CD4-positive, alpha-beta memory T cell (primary cell): ENCODE measurements at places on chromosomes 4 and X. TPM values are rescaled to one million over a fixed set of nuclear protein-coding genes. Genes with fewer than 3 reads are reported as not detected.
A peak's percentile ranks its signal among the peaks of the same experiment; 100 is the strongest.

DNA sequence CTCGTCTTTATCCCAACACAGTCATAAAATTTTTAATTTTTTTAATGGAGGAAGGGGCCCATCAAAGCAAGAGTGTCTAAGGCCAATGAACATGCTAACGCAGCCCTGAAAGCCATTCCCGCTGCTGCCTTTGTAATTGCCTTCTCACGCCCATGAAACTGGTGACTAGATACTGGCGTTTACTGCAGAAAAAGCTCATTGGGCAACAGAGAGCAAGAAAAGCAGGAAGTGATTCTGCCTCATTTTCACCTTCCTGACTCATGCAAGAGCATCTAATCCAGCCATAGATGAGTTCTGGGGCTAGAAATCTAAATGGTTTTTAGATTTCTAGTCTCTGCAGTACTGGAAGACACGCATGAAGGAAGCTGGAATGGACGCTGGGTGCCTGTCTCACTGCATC, 72.5 kb downstream of the ANXA3 start:
- no peak for DNase-seq

DNA sequence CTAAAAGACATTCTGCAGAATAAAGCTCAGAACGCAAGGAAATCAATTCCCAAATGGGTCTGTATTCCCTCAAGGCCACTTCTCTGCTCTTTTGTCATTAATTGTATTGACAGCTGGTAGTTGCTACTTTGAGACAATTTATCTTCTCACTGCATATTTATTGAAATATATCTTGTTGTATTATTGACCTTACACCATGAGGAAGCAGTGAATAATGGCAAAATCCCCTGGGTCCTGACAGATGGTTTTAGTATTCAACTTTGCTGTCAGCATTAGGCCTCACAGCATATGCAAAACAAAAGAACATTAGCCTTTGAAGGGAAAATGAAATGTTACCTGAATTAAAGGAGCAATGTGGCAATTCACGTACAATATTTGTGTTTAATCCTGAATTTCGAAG, 406.1 kb upstream of the TRAM1L1 start:
- no peak for DNase-seq

- no peak for DNase-seq
Observed at GRCh38 chr4:88939697-88940096, 117.3 kb downstream of the FAM13A start.

Gene RHOXF2
- total RNA-seq: not detected

DNA sequence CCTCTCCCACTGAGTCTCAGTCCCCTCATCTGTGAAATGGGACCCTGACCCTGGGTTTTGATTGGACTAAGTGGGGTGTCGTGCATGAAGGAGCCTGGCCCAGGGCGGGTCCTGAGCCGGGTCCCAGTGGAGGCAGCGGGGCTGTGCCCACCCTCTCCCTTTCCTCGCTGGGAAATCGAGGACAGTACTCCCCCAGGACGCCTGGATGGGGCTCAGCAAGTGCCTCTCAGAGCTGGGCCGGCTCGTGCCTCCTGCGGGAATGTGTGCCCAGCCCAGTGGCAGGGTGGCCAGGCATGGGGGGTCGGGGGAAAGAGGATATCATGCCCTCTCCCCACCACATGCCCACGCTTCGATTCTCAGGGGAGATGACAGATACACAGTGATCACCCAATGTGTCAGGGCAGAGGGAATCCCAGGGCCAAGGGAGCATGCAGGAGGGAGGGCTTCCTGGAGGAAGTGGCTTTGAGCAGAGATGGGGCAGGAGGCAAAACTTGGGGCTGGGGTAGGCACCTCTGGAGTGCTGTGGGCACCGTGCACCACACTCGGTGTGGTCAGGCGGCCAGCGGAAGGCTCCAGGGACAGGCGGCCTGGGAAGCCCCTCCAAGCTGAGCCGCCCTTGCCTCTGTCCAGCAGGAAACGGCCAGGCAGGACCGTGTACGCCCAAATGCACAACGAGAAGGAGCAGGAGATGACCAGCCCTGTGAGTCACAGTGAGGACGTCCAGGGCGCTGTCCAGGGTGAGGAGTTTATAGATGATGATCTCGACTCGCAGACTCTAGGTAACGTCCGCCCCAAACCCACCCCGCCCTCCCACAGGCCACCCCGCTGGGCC, 203.0 kb downstream of the AFAP1 start:
- DNase-seq: no peak

GRCh38 chrX:110317820-110318663, at the start of gene AMMECR1:
AMMECR1 (minus strand) TSS chrX:110318085; CDS start chrX:110318071, 14 bp downstream.
- peak; percentile 86 for DNase-seq

Gene RPA4
- total RNA-seq: 0.50 TPM

DNA sequence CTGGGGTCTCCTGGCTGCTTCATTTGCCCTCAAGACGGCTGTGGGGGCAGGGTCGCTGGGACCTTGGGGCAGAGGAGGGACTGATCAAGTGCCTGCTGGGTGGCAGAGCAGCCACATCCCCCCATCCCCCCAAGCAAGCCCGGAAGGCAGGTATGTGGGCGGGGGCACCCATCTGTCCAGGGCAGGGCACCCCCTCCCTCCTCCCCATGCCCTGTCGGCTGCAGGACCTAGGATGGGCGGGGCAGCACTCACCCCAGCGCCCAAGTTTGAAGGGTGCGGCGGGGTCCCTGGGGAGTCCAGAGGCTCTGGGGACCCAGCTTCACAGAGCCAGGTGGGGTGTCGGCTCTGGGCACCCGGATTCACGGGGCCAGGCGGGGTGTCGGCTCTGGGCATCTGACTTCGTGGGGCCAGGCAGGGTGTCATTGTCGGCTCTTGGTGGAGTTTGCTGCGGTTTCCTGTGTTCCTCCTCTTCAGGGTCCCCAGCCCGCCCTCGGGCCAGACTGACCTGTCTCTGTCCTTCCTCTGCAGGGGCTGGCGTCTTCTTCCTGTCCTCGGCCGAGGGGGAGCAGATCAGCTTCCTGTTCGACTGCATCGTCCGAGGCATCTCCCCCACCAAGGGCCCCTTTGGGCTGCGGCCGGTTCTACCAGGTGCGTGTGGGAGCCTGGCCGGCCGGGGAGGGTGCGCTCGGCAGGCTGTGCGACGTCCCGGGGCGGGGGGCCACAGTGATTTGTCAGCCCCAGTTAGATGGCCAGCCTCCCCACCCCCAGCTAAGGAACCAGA, 22.1 kb downstream of the DOK7 start:
- DNase-seq: no peak

Gene USP26
- total RNA-seq: not detected

DNA sequence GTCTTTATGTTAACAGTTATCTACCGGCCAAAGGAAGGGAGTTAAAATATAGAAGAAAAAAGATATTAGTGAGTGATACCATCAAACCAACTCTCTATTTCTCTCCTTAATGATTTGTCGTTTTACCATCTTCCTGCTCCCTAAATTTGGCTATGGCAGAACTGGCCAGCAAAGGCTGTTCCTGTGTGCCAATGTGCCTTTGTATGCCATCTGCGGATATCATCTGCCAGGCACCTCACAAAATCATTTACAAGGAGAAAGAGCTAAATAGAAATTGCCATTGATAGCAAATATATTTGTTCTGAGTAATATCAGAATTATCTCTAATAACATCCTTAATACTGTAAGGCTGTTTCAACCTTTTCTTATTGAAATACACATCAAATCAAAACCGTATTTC, 22.4 kb downstream of the GPM6A start:
- DNase-seq: no peak

Gene GRK4
- 3.2 TPM for total RNA-seq

GRCh38 chr4:104938624-104939023, 208.1 kb upstream of the TET2 start:
- peak; percentile 43 for DNase-seq

- DNase-seq: no peak
Observed at GRCh38 chr4:129998436-129999150, 902.6 kb downstream of the C4orf33 start.

DNA sequence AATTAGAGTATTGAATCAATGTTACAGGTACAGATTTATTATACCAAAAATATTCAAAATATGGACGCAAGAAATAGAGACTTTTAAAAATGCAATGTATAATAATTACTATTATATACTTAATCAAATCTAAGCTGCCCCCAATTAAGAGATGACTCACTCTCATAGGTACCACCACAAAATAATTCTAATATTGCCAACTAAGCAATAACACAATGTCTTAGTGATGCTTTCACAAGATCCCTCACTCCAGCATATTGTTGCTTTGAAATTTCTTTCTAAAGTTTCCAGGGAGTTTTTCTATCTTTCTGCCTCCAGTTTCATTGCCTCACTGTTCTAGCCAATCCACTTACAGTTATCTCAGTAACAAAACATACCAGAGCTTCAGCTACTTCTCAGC, 270.0 kb upstream of the PABPC4L start:
- no peak for DNase-seq

DNA sequence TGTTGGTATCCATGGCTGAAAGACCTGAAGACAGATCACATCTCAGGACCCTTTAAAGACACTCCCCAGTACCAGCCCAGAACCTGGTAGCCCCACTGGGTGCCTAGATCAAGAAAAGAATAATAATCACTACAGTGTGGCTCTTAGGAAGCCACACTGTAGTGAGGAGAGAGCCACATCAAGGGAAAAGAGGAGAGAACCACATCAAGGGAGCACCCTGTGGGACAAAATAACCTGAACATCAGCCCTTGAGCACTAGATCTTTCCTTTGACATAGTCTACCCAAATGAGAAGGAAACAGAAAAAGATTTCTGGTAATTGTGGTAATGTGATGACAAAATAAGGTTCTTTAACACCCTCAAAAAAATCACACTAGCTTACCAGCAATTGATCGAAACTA, 15.3 kb downstream of the RTL3 start:
- DNase-seq: peak; percentile 37

GRCh38 chr4:159188646-159189045, 85.8 kb downstream of the RAPGEF2 start:
- DNase-seq: no peak

Gene PABPC1L2B
- total RNA-seq: not detected

DNA sequence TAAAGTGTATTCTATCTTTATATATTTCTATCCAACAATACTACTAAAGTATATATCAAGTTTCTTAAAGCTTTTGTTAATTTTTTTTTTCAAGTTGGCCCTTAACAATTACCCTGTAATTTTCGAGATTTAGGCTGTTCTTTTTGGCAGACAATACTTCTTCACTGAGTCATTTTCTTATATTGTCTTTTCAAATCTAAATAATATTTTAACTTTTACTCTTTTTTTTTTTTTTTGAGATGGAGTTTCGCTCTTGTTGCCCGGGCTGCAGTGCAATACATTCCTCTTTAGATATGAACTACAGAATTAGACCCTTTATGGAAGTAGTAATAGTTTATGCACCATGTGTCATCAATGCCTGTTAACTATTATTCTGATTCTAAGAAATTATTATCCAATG, 120.7 kb downstream of the GLRA3 start:
- no peak for DNase-seq

GRCh38 chr4:30821859-30822612, 101.9 kb downstream of the PCDH7 start:
- no peak for DNase-seq

Gene DSPP
- not detected for total RNA-seq

- no peak for DNase-seq
Observed at GRCh38 chr4:137249112-137249511, 283.2 kb downstream of the PCDH18 start.

GRCh38 chrX:74578137-74578536, 36.3 kb downstream of the RLIM start:
- no peak for DNase-seq

DNA sequence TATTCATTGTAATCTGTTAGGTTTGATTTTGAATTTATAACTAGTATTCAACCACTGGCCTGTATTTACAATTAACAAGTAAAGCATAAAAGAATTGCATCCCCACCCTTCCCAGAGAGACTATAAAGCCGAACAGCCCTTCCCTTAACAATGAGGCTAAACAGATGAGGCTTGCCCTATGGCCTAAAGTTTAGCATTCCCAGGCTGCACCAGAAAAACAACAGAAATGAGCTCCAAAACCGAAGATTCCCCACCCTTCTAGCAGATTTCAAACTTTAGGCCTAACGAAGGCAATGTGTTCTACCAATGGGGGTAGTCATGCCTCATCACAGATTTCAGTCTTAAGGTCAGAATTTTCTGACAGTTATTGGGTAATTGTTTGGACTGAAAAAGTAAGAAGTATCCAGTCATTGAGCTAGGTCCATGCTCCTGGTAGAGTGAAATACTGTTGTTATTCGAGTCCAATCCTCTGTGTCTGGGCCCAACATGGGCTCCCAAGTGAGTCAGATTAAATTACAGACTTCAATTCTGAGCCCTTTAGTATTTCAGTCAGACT, 197.6 kb downstream of the ANTXR2 start:
- no peak for DNase-seq

DNA sequence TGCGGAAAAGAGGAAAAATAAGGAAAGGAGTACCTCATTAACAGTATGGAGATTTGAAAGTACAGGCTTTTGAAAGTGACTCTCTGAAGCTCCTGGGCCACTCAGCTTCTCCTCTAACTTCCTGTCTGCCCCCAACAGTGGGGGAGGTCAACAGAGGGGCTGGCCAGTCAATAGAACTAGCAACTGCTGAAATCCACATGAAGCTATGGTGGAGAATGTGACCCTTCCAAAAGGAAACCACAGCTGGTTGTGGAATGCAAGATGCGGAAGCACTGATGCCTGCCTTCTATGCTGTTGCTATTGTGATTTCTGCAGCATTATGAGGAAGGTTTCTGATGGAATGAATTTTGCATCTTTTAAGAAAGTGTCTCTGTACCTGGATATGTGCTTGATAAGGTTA, 2.4 kb downstream of the CORIN start:
- DNase-seq: no peak
